ENCODE measurements at places on chromosomes 4 and X.
A peak's percentile ranks its signal among the peaks of the same experiment; 100 is the strongest.

DNA sequence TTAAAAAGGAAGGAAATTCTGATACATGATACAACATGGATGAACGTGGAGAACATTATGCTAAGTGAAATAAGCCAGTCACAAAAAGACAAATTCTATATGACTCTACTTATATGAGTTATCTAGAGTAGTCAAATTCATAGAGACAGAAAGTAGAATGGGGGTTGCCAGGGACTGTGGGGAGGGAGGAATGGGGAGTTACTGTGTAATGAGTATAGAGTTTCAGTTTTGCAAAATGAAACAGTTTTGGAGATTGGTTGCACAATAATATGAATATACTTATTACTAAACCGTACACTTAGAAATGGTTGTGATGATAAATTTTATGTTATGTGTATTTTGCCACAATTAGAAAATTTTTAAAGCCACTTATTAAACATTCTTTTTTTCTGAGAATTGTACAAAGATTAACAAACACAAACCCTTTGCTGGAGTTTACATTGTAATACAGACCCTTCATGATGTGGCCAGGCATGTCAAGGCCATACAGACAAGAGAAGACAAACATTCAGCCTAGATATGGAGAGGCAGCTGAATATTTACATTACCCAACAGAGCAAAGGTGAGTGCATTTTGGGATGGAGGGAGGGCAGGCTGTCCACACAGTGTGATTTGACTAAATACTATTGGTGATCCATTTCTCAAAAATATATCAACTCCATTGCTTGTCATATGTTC, 21.2 kb upstream of the GPC3 start:
- DNase-seq = no peak

GRCh38 chrX:36241397-36241796, 321.9 kb downstream of the CFAP47 start:
- peak; percentile 54 for DNase-seq

DNA sequence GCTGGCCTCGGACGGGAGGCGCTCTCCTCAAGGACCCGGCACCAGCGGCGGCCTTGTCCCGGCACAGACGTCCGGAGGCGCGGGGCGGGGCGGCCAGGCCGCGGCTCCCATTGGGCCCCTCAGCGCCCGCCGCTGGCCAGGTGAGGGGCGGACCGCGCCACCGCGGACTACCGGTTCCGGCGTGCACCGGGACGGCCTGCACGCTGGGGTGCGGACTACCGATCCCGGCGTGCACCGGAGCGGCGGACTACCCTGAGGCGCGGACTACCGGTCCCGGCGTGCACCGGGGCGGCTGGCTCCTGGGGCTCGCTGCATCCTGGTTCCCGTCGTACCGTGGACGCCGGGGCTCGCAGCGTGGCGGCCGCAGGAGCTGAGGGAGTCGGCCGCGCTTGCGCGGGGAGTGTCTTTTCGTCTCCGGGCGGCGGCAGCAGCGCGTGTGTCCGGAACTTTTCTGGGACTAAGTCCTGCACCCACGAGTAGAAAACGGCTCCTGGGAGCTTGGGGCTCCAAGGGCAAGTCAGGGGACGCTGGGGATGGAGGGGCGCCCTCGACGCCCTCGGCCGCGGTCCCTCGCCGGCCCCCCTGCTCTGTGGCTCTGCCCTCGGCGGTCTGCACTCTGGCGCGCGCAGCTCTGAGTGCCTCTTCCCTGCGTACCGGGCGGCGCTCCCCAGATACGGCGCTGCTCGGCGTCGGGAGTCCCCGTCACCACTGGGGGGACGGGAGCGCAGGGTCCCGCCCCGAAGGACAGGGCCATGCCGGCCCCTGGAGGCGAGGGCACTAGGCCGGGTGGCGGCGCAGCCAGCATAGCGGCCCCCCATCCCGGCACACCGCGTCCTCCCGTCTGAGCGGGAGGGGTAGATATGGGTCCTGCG, at the start of gene LETM1:
Gene LETM1 (minus strand): TSS at position 86 of the 872 bp plus-strand sequence. CDS start 206 bp downstream, outside the sequence.
- peak; percentile 97 for DNase-seq

- no peak for DNase-seq
These were observed 412.6 kb downstream of the RAPGEF2 start for GRCh38 chr4:159515314-159516025.
